ENCODE measurements at places on chromosomes 7 and 10. TPM values are rescaled to one million over a fixed set of nuclear protein-coding genes. Genes with fewer than 3 reads are reported as not detected.

The EVX1 gene
- not detected for total RNA-seq

The CRYGN gene
- not detected for total RNA-seq

The PPP1R3A gene
- not detected for total RNA-seq

The OPN4 gene
- total RNA-seq = not detected

The C10orf62 gene
- total RNA-seq = 0.26 TPM

The WDR86 gene
- total RNA-seq = not detected

The NRG3 gene
- not detected for total RNA-seq

The PPP1R3C gene
- total RNA-seq = 0.30 TPM

The IFIT1B gene
- not detected for total RNA-seq

The COX19 gene
- total RNA-seq = 16.5 TPM

The ATP6V0A4 gene
- 0.40 TPM for total RNA-seq

GRCh38 chr10:43955978-43956377 is 307.3 kb upstream of the ZNF32 start:
- DNase-seq = no peak

- no peak for DNase-seq
Measured at GRCh38 chr7:1224086-1224716, 8.5 kb upstream of the UNCX start.

- peak; percentile 55 for DNase-seq
Measured at GRCh38 chr7:64951250-64951848, 39.5 kb downstream of the ZNF117 start.

GRCh38 chr10:55224007-55224781 is 423.2 kb upstream of the PCDH15 start:
- no peak for DNase-seq

- peak; percentile 12 for DNase-seq
Measured at GRCh38 chr7:157949711-157950110, 612.9 kb downstream of the DNAJB6 start.

- DNase-seq = no peak
Measured at GRCh38 chr10:30436191-30436611, 2.2 kb downstream of the MAP3K8 start.

DNA sequence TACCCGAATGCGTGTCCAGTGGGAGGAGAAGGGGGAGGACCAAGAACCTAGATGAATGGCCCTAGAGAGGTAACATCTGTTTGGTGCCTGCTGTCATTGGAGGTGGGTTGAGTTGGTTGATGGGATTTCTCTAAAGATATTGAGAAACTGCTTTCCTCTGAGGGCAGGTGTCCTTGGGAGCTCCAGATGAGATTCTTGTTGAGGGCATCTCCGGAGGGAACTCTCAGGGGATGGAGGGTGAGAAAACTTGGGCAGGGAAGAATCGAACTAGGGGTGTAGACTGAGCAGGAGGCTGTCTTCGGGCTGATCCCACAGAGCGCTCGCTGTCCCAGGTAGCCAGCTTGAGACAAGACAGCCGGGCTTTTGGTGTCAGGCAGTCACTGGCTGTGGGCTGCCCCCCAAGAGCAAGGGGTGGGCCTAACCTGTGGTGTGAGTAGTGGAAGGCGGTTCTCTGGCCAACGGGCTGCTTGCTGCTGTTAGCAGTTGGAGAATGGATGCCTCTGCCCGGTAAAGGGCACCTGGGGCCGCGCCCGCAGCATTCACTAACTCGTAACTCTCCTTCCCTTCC is 3.7 kb downstream of the IRF5 start:
- no peak for DNase-seq

DNA sequence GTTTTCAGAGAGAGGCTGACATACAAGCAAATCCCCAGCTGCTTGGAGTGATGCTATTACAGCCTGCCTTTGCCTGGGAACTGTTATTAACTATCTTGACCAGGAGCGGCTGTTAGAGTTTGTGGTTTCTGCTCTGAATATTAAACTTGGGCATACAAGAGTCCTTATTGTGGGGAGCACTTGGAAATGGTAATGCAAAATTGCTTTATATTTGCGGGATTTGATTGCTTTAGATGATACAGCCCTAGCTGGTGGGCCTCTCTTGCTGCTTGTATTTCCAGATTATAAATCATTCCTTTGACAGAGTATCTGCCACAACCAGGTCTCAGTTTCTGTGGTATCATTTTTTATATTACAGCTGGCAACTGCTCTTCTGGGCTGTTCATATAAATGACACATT is 101.9 kb upstream of the FAM204A start:
- no peak for DNase-seq

DNA sequence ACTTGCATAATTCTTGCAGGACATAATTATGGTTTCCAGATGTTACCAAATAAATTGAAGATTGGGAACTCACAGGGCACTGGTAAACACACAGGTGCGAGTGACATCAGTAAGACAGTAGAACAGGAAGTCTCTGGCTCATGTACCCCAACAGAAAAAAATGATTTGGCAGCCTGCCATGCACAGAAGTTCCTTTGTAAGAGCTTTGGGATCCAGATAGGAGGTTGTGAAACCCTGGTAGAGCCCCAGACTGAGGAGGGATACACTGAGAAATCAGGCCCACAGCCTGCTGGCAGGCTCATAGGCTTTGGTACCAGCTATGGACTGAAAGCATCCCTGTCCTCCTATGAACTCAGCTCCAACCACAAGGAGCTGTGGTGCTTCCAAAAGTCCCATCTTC is 118.0 kb downstream of the COBL start:
- DNase-seq = peak; percentile 37

DNA sequence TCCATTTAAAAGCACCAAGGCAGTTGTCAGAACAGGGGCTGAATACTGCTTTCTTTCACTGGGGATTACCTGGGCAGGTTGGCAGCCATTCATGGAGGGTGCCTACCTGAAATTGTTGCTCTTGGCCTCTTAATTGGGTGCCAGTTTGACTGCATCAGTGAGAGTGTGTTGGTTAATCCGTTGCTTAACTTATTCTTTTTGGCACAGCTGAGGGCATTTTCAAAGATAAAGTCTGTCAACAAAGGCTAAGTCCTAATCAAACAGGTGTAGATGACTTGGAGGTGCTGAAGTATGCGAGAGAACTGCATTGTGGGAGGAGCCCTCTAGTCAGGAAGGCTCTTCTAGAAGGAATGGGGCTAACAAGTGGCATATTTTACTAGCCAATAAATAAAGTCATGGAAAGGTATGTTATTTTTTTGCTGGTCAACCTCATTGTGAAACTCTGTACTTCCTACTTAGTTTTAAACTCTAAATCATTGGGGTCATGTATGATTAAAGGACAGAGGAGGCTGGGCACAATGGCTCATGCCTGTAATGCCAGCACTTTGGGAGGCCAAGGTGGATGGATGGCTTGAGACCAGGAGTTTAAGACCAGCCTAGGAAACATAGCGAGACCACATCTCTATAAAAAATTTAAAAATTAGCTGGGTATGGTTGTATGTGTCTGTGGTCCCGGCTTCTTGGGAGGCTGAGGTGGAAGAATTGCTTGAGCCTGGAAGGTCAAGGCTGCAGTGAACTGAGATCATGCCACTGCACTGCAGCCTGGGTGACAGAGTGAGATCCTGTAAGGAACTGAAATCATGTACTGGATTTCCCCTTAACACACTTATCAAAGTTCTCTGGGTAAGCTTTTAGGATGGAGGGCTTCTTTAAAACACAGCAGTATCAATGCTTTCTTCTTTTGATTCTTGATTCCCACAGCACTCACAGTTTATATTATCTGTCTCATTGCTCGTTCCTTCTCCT is 134.1 kb downstream of the LRMDA start:
- DNase-seq = no peak

- DNase-seq = no peak
Measured at GRCh38 chr10:13904064-13904463, 317.3 kb downstream of the PRPF18 start.

- no peak for DNase-seq
Measured at GRCh38 chr10:47354165-47354564, 6.0 kb downstream of the RBP3 start.

DNA sequence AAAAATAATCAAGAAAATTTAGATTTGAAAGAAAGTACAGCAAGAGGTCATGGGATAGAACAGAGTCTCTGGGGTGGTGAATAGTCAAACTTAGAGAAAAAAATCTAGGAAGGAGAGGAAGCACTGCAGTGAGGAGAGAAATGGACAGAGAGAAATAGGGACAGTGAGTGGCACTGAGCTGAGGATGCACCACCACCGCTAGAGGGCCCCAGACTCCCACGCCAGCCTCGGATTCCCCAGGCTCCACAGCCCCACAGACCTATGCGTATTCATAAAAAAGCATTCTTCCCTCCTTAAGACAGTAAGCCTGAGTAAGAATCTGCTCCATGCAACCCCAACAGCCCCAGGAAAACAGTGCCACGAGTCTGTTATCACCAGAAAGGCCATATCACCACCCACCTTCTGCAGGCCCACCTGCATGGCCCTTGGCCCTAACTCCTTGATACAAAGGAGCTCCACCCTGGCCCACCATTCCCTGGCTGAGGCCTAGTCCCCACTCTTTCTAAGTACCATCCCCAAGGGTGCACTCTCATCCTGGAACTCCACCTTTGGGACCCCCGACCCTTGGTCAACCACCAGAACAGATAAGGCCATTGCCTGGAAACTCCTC is 91.0 kb downstream of the ALOX5 start:
- peak; percentile 70 for DNase-seq

- DNase-seq = peak; percentile 93
Measured at GRCh38 chr10:73262105-73262730, 9.8 kb upstream of the MRPS16 start.

GRCh38 chr10:114631090-114631665 is 26.9 kb downstream of the ABLIM1 start:
- DNase-seq = no peak

- DNase-seq = no peak
Measured at GRCh38 chr10:71427246-71427645, 30.5 kb downstream of the CDH23 start.

DNA sequence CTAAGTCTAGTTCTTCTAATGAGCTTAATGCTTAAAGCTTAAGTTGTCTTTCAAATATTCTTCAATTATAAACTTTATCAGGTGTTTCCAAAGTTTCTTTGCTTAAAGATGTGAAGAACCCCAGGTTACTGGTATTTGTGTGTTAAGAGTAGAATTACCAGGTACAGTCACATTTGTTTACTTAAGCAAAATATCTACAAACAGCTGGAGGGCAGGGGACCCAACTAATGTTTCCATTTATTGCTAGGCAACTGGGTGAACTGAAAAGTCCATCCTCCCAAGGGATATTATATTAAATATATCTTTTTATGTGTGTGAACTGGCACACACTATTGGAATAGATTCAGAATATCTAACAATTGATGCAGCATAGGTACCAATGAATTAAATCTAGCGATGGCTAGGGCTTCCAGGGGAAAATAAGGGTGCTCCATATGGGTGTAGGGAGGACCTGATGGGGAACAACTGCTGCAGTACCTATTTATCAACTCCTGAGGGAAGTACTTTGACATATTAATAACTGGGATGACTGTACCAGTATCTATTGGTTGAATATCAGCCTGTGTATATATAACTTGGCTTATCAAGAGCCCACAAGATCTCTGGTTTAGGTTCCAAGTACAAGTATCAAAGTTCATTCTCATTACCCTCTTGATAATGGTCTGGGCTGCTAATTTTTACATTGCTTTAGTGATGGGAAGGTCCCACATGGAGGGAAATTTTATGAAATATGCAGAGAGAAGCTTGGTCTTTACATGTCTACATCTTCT is 10.3 kb upstream of the AGR3 start:
- DNase-seq = no peak

DNA sequence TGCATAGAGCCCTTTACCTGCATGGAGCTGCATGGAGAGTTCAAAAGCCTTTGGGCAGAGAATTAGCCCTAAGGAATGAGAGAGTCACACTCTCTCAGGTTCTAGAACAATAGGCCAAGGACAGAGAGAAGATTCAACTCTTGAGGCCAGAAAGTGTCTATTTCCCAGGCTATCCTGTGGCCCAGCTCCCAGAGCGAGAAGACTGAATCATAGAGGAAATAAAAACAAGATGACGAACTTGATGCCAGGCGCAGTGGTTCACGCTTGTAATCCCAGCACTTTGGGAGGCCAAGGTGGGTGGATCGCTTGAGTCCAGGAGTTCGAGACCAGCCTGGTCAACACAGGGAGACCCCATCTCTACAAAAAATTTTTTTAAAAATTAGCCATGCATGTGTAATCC is 18.3 kb upstream of the PODXL start:
- DNase-seq = peak; percentile 36

- peak; percentile 58 for DNase-seq
Measured at GRCh38 chr7:139679731-139680594, 97.8 kb downstream of the HIPK2 start.

- peak; percentile 43 for DNase-seq
Measured at GRCh38 chr10:91590904-91591796, 41.7 kb downstream of the PPP1R3C start.

- DNase-seq = peak; percentile 82
Measured at GRCh38 chr10:77391605-77392235, 245.9 kb downstream of the KCNMA1 start.

DNA sequence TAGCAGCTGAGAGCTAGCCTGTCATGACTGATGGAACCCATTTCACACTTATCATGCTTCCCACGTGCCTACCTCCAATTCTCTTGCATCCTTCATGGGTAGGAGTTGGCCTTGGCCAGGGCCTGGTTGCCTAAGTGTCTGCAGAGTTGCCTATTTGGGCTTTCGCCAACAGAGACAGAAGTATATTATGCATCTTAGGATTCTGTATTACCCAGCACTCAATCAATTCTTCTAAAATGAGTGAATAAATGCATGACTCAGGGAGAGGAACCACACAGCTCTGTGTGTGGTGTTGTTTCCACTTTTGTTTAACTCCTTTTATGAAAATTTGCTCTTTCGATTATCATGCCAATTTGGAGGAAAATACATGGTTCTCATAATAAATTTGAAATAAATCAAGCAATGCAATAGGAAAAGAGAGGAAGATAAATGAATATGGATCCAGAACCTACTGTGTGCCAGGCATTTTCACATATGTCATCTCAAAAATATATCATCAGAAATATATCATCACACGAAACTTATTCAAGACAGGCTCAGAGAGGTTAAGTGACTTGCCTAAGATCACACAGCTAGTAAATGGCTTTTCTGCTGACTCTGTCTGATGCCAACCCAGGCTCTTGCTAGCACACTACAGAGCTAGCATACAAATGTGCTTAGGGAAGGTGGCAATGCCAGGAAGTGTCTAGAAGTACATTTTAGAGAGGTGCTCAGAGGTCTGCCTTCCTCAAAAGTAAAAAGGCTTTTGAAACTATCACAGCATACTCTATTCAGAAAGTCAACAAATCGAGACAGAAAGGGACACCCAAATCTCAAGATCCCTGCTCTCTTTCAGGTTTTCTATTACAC is 9.5 kb upstream of the HABP2 start:
- DNase-seq = no peak

DNA sequence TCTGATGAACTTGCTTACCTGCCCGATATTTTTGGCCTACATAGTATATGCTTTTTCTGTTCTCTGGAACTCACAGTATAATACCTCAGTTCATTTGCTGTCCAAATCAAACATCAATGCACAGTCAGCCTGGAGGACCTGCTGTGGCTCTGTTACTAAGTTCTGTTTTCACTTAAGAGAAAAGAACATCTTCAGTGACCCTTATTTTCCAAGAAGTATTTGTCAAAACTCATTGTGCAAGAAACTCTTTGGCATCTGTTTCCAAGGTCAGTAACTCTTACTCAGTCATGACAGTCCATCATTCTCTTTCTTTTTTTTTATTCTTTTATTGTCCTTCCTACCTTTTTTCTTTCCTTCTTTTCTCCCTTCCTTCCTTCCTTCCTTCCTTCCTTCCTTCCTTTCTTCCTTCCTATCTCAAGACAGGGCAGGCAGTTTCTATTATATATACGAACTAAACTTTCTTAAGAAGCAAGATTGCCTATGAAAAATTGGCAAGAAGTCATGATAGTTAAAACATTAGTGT is 37.8 kb upstream of the SEM1 start:
- DNase-seq = no peak

GRCh38 chr7:157195868-157196267 is 57.1 kb downstream of the UBE3C start:
- no peak for DNase-seq

- DNase-seq = no peak
Measured at GRCh38 chr7:137976696-137977095, 25.2 kb downstream of the CREB3L2 start.
